Stimulated activated CD4-positive, alpha-beta T cell treated with anti-CD3 and anti-CD28 coated beads, Interleukin-4, amount 100 ng/mL, for 24 hours (primary cell): ENCODE measurements at places on chromosomes 11 and 22.

DNA sequence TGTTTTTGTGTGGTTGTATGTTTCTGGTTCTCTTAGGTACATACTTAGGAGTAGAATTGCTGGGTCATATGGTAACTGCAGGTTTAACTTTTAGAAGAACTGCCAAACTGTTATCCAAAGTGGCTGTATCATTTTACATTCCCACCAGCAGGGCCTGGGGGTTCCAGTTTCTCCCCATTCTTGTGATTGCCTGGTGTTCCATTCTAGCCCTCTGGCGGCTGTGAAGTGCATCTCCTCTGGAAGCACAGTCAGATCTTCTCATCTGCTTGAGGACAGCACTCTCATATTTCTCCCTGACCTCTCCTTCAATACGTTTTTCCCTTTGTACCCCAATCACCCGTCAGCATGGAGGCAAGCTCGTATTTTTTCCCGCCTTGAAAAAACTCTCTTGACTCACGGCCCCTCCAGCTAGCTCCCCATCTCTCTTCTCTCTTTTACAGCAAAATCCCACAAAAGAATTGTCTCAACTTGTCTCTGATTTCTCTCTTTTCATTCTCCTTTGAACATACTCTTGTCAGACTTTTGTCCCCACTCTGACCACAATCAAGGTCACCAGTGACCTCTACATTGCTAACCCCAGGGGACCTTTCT is 56.8 kb upstream of the THY1 start:
- no peak for DNase-seq

DNA sequence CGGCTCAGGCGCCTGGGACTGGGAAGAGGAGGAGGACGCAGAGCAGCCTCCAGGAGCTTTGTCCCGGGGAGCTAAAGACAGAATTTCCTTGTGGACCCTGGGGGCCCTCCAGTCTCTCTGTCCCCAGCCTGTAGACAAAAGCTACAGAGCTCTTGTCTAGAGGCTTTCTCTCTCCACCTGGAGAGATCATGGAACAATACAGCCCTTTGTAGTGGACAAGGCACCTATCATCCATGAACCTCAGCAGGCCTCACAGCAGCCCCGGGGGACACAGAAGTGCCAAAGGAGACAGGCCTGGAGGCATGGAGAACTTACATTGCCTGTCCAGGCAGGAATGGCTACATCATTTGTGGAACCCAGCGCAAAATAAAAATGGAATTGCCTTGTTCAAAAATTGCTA is 55.7 kb upstream of the TTLL12 start:
- no peak for DNase-seq

DNA sequence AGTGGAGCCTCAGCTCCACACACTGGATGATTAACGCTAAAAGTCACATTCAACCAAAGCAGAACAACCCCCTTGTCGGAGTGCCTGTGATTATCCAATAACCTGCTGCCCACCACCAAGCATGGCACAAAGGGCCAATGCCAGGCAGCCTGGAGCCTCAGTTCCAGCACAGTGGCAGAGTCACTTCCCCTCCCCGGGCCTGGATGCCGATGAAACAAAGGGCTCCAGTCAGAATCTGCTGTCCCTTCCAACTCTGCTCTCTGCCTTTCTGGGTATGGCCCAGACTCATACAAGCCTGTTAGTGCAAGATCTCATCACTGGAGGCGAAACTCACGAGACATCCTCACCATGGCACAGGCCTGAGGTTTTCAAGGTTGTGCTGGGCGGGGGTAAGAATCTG is 52.1 kb downstream of the CLTCL1 start:
- DNase-seq = no peak

DNA sequence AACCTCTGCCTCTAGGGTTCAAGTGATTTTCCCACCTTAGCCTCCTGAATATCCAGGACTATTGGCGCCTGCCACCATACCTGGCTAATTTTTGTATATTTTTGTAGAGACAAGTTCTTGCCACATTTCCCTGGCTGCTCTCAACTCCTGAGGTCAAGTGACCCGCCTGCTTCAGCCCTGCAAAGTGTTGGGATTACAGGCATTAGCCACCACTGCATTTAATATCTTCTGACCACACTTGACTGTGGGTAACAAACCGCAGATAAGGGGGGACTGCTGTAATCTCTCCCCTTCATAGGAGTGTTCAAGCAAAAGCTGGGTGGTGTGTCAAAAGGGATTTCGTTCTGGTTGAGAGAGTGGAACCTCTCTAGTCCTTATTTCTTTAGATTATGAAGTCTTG is 53.4 kb downstream of the GRAMD1B start:
- DNase-seq = no peak

GRCh38 chr11:128607819-128608218 is 20.5 kb upstream of the ETS1 start:
- no peak for DNase-seq

DNA sequence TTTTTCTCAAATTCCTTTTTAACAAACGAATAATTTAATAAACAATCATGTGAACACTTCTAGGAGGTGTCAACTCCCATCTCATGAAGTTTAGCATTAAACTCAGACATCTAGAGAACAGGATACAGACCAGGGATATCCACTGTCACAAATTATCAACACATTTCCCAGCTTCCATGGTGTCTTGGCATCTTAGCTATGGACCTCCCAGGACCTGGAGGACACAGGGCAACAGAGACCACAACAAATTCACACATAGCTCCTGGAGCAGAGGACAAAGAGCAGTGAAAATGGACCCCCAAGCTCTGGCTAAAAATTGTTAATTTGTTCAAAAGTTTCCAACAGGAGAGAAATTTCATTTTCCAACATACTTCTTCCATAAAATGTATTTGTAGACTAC is 102.2 kb downstream of the SGSM3 start:
- no peak for DNase-seq

DNA sequence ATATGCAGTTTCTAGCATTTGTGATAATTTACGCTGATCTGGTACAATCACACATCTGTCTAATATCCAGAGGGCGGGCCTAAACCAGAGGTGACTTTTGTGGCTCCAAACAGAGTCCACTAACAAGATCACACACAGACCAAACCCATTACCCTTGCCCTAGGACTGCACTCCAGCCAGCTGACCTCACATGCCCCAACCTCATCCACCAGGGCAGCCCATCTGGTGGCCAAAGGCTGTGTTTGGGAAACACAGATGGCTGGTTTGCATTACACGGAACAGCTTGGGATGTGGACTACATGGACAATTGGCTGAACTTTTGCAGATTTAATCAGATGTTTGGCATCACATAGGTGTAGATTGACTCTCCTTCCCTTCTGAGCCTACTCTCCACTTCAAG is 228.2 kb downstream of the GRIK4 start:
- no peak for DNase-seq

- DNase-seq = no peak
Measured at GRCh38 chr11:102575012-102575411, 44.5 kb upstream of the MMP7 start.

DNA sequence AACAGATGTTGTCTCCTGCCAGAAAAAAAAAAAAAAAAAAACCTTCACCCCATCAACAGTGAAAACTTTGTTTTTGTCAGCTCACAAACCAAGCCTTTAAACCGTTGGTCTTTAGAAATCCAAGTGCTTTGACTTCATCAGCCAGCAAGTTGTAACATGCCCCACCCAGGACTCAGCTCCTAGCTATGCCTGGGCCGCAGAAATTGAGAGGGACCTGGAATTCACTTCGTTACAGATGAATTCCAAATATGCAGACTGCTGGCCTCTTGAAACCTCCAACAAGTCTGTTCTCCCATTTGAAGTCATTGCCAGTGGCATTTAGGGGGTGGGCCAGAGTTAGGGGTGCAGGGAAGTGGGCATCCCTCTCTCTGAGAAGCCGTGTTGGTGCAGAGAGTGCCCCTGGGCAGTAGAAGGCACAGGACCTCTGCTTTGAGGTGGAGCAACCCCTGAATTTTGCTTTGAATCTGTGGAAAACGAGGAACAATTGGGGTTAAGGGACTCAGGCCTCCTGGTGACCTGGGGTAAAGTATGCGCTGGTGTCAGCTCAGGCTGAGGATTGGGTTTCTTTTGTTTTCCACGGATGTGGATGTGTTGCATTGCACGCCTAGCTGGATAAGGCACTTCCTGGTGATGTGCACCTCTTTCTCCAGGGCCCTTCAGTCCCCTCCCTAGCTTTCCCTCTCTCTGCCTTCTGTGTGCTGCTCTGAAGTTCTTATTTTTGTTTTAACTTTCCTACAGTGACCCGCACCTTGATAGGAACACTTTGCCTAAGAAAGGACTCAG is 109.5 kb downstream of the DBX1 start:
- DNase-seq = no peak

DNA sequence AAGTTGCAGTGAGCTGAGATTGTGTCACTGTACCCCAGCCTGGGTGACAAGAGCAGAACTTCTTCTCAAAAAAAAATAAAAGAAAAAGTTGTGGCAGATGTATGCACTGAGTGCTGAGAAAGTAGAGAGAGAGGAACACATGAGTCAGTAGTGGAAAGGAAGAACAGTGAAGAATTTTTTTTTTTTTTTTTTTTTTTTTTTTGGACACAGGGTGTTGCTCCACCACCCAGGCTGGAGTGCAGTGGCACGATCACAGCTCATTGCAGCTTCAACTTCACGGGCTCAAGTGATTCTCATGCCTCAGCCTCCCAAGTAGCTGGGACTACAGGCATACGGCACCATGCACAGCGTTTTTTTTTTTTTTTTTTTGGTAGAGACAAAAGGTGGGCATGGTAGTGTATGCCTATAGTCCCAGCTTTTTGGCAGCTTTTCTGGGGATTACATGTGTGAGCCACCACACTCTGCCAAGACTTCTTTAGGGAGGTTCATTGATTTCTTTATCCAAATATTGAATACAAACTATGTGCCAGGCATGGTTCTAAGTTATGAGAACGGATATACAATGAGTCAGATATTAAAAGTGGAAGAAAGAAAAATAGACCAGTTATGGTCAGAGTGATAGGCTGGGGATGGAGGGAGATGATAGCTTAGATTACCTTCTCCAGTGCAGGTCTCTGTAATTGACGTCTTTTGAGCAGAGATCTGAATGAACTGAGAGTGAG is 62.0 kb downstream of the YAP1 start:
- DNase-seq = no peak

- DNase-seq = peak; percentile 16
Measured at GRCh38 chr11:60950933-60951605, 907 bp downstream of the SLC15A3 start.

- no peak for DNase-seq
Measured at GRCh38 chr11:110331626-110332025, 35.2 kb upstream of the RDX start.

- peak; percentile 86 for DNase-seq
Measured at GRCh38 chr22:43263645-43264514, 76.9 kb upstream of the TTLL12 start.

- no peak for DNase-seq
Measured at GRCh38 chr11:56890584-56891305, 98.0 kb upstream of the OR5AK2 start.

DNA sequence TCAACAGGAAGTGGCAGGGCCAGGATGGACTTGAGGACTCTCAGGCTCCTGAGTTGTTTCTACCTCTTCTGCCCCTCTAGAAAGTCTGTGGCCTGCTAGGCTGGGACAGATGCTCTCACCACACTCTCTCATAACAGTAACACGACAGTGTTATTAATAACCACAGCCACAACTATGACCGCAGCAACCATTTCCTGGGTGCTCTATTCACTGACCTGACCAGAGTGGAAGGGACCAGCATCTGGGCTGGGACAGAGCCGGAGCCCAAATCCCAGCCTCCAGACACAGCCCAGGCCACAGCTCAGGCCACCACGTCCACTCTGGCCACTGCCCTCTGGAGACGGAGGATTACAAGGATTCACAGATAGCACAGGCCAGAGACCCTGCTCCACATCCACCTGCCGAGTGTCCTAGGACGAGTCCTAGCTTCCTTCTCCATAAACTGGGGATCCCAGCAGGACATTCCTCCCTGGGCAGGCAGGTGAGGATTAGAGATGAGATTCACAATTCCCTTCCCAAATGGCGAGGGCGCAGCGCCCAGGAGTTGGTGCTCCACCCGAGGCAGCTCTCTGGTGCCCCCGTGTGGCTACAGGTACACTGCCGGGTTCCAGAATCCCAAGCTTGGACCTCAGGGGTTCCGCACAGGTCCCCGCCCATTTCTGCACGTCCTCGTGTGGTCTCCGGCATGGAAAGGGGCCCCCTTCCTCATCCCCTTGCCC is 7.1 kb downstream of the PNPLA5 start:
- peak; percentile 50 for DNase-seq
